ENCODE measurements at places on chromosomes 1 and 21.

DNA sequence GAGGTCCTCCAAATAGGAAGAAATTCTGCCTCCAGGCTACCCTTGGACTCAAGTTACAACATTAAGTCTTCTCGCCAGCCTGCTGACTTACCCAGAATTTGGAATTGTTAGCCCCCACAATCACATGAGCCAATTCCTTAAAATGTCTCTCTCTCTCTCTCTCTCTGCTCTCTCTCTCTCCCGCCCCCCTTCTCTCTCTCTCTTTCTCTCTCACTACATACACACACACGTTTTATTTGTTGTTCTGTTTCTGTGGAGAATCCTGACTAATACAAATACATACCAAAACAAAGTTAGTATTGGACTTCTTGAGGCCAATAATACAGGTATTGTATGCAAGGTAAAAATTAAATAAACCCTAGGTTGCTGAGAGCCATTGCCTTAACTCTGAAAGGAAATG lies 72.1 kb downstream of the TNFSF18 start:
- no peak for DNase-seq

DNA sequence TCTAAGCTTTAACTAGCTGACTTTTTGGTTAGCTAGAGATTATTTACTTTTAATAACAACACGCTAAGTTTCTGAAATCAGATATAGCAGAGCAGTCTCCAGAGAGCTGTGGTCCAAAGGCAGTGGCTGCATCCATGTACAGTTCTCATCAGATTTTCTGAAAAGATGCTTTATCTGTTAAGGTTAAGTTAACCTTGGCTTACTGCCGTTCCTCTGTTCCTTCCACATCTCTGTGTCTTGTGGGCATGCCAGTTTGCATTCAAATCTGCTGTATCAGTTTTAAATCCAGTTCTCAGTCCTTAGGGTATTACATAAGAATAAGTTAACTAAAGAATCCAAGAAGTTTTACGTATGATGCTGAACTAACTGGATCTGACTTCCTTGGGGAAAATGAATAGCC lies 46.8 kb downstream of the SPATA46 start:
- no peak for DNase-seq

GRCh38 chr1:55827350-55827749 lies 612.2 kb upstream of the USP24 start:
- no peak for DNase-seq

DNA sequence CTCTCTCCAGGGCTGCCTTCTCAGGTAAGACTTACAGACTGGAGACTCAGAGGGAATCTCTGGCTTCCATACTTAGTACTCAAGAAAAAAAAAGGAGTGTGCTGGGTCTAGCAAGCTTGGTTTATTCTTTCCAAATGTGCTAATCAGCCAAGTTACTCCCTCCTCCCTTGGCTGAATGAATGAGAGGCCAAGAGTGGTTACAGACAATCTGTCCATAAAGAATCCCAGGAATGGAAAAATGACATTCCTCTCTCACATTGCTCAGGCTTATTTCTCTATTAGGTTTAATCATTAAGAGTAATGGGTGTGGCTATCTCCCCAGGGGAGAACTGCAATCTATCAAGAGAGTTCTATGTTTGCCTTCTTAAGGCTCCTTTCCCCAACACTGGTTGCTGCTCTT lies 547.3 kb upstream of the PLXNA2 start:
- no peak for DNase-seq

- no peak for DNase-seq
These were observed 19.1 kb downstream of the FMO1 start for GRCh38 chr1:171267391-171267790.
